Coronary artery (tissue), 2 donors: ENCODE measurements at places on chromosomes 7 and 10.
A peak's percentile ranks its signal among the peaks of the same experiment; 100 is the strongest.

DNA sequence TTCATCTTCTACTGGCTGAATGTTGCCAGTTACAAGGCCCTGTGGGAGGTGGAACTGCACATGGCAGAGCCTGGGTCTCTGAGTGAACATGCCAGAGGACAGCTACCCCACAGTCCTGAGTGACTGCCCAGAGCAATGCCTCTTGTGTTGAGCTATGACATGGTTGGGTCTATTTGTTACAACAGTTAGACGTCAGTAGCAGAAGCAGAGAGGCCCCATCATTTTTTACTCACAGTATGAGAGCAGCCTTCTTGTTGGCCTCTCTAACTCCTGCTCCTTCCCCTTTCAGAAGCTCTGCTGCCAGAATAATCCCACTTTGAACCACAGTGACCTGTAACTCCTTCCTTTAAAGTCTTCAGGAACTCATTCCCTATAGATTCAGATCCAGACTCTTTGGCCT, 30.8 kb upstream of the NRP1 start:
- DNase-seq: no peak

GRCh38 chr7:73519867-73520672, 2.0 kb downstream of the BAZ1B start:
- no peak for DNase-seq

DNA sequence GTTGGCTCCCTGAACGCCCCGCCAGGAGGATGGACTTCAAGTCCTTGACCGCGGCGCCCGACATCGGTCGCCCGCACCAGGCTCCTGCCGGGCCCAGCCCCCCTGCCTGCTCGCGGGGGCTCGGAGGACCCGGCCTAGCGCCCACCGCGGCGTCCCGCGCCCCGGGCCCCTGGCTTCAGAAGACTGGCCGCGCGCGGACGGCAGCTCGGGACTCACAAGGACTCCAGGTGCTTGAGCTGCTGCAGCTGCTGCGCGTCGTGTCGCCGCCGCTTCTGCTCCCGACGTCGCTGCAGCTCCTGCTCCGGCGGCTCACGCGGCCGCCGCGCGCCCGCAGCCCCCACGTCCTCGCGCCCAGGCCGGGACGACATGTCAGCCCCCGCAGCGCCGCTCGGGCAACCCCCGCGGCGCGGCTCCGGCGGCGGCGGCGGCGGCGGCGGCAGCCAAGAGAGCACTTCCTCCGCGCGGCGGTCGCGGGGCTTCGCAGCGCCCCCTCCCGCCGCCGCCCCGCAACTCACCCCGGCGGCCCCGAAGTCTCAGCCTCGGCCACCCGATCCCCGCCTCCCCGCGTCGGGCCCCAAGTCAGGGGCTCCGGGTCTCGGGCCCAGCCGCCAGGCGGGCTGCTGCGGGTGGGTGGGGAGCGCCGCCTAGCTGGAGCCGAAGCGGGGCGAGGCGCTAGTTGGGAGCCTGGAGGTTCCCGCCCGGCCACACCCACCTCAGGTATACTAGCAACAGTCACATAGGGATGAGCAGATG, at the start of gene RP9:
TSS of gene RP9 (minus strand) at position 400 of the 753 bp plus-strand sequence. CDS start at position 368, 32 bp downstream.
- peak; percentile 76 for DNase-seq

DNA sequence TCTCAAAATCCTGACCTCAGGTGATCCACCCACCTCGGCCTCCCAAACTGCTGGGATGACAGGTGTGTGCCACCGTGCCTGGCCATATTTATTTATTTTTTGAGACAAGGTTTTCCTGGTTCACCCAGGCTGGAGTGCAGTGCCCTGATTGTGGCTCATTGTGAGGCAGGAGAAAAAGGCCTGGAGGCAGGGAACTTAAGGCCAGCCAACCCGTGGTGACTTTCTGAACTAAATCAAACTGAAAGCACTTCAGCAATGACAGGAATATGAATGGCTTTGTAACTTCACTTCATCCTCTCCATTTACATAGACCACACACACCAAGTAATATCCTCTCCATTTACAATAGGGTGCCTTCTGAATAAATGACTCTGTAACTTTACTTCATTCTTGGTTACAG, 124.4 kb downstream of the CCDC3 start:
- DNase-seq: no peak

DNA sequence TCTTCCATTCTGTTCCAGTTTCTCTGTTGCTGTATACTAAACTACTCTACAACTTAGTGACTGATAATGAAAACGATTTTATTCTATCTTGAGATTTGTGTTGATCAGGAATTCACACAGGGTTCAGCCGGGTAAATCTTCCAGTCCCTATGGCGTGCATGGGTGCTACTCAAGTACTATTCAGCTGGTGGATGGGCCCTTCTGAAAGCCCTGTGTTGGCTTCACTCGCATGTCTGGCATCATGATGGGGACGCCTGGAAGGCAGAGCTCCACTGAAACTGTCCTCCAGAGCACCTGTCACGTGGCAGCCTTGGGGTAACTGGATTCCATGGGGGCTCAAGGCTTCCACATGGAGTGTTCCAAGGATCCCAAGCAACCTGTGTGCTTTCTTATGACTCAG, 86.0 kb upstream of the ZMIZ1 start:
- DNase-seq: no peak

DNA sequence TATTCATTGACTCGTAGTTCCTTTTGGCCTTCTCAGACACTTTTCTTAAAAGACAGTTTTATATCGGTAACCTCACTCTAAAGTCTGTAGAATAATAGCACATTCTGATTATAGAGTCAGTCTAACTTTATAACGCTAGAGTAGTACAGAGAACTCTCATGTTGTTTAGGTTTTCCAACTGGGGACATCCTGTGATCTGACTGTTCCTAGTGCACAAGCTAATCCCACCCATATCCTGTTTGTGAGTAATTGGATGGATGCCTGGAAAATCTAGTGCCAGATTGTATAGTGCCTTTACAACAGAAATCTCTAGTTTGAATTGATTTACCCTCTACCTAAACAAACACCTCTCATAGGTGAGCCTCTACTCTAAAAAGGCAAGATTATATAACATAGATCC, 107.4 kb downstream of the ZEB1 start:
- DNase-seq: no peak

DNA sequence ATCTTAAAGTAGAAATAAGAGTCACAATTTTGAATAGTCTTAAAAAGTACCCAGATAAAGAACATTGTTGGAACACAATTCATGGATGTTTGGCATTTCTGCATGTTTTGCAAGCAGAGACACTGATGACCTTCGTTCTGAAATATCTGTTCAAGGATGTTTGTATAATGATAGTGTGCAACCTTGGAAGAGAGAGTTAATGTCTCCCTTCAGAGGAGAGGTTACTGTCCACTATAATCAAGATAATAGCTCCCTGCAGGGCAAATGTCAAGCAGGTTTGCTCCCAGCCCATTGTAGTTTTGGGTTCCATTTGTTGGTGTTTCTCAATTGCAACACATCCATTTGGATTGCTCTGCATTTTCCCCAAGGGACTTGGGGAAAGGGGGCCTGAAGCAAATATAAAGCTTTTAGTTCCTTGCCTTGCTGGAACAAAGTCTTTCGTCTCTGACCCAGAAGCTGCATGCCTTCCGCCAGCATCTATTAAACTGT, 45.2 kb downstream of the COL1A2 start:
- no peak for DNase-seq

DNA sequence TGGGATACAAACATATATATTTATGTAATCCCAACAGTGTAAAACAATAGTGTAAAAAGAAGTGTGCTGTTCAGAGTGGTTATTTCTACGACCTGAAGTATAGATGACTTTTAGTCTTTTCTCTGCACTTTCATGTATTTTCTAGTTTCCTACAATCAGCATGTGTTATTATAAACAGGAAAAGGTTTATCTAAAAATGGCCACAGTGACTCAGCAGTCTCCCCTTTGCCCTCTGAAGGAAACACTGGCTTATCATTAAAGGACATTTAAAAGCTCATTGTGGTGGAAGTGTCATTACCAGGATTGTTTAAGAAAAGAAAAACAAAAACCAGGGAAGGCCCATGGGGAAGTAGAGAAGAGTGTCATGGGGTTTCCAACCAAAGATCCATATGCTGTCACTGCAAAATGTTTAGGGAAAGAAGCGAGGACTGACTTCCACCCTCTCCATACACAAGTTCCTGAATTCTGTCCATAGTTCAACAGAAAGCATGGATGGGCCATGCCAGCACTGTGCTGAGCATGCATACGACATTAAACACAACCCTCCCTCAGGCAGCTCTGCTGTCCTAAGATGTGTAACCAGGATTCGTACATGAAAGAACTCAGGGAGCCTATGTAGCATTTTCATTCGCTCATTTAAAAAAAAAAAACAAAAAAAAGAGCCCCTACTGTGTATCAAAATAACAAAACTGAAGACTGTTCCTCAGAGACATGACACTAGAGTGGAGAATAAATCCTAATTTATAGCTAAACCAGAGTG, 10.2 kb downstream of the CYREN start:
- DNase-seq: no peak

DNA sequence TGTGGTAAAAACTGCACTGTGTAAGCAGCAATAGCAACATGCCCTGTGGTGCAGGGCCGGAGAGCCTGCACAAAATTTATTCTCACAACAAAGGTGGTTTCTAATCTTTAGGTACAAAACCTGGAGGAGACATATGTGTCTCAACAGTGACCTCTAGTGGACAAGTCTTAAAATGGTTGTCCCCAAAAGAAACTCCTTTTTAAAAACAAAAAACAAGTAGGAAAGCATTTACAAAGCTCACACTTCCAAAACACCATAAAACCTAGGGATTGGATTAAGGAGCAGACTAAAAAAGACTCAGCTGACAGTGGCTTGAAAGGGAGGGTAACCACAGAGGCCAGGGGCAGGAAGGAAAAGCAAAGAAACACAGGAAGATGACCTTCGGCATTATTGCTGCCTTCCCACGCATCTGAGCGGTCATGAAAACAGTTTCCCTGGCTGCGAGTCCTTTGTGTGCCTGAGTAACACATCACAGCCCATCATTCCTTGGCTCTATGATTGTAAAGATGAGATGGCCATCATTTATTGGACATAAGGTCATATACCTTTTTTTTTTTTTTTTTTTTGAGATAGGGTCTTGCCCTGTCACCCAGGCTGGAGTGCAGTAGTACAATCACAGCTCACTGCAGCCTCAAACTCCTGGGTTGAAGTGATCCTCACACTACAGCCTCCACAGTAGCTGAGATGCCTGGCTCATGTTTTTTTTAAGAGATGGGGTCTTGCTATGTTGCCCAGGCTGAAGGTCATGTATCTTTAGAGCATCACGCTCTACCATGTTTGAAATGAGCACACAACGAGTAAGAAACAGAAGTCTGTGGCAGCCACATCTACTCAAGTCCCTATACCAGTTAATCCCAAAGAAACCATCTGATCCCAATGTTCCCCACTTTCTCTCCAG, 39.5 kb downstream of the RSU1 start:
- no peak for DNase-seq

DNA sequence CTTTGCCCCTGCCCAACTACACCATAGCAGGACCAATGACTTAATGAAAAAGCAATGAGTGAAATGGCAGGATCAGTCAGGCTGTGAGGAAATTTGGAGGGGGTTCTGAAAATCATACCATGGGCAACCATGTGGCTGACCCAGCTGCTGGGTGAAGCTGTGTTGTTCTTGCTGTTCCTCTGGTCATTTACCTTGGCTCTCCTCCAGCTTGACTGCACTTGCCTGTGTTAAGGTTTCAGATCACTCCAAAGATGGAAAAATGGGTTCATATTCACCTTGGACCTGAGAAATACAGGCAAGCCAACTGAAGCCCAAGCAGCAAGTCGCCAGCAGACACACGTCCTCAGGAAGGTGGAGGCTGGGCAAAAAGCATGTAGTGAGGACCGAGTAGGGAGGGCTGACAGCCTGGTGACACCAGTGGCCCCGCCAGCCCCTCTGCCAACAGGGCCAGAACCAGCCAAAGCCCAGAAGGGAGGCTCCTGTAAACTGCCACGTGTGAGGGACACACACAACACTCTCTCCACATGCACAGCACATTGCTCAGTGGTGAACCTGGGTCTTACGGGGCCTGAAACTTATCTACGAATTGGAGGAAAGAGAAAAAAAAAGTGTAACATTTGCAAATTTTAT, 40.1 kb downstream of the PARP12 start:
- DNase-seq: no peak
